ENCODE measurements at places on chromosomes 5 and 9. TPM values are rescaled to one million over a fixed set of nuclear protein-coding genes. Genes with fewer than 3 reads are reported as not detected.

DNA sequence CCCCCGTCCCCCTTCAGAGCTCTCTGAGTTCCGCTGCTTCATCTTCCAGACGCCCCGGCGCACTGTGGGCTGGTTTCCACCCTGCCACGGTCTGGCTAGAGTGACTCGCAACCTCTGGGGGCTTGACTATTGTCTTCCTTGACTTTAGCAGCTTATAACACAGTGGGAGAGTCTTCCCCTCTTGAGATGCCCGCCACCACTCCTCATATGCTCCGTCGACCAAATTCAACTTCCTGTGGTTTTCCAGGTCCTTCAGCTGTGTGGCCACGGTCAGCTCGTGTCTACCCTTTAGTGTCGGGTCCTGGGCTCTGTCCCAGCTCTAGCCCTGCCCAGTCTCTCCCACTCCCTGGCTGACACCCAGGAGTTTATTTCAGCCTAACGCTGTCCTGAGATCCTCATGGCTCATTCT lies 28.2 kb upstream of the NCS1 start:
- DNase-seq, result peak; percentile 67

DNA sequence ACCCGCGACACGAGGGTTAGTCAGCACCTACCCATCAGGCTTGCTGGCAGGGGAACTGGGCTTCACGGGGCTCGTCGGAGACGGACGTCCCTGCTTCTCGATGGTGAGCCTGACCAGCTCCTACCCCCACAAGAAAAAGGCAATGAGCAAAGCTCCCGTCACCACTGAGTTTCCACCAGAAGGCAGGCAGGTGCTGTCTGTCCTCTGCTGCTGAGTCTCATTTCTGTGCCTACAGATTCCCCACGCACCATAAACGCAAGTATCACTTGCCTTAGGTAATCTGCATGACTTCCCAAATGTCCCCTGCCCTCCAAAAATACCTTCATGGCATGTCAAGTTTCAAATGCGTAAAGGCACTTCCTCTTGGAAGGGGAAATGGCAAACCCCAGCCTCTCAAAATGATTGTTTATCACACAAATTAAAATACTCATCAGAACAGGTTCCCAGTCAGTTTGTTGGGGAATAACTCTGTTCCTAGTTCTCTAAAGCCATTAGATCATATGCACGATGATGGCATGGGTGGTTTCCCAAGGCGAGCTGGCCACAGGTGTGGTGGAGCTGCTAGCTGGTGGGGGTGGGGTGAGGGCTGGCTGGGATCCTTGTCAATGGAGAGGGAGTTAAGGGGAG lies 85.0 kb downstream of the PRRT1B start:
- DNase-seq, result no peak

DNA sequence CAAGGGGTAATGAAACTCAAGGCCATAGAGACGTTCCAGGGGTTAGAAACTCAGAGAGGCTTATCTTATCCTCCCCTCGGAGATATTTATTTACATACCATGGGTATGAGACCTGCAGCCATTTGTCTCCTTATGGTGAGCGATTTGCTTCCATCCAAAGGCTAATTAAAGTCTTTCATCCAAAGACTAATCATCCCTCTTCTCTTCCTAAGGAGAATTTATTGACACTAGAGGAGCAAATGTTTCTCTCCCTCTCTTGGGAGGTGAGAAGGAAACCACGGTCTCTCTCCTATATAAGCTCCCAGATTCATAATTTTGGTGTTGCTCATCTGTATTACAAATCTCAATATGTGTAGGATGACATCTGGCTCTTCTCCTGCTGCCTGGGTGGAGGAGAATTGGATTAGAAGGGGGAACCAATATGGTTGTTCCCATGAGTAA lies 31.0 kb upstream of the RPS23 start:
- no peak for DNase-seq

DNA sequence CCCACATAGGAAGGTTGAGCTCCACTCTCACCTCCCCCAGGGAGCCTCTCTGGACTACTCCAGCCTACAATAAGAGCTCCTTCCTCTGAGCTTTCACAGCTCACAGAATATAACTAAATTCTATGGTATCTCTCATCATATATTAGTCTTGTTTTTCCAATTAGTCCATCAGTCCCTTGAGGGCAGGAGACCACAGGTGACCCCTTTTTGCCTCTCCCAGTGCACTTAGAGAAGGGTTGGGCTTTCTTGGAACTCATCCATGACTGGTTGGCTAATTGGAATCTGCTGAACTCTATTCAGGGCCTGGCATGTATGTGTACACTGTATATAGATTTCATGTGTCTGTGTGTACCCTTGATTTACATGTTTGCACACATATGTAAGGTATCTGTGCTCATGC lies 50.4 kb upstream of the ARAP3 start:
- no peak for DNase-seq

DNA sequence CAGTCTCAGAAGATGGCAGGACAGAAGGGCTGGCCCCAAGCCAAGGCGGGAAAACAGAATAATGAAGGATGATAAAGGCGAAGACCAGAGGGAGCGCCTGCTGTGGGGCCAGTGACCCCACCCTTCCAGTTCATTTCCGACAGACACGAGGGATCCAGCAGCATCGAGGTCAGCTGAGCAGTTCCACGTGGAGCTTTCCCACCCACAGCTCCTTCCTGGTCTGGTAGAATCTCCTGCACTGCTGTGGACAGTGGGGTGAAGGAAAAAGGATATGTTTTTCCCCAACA lies 265.9 kb upstream of the VLDLR start:
- DNase-seq, result no peak

GRCh38 chr9:29769019-29769418 lies 2195.7 kb upstream of the C9orf72 start:
- no peak for DNase-seq

DNA sequence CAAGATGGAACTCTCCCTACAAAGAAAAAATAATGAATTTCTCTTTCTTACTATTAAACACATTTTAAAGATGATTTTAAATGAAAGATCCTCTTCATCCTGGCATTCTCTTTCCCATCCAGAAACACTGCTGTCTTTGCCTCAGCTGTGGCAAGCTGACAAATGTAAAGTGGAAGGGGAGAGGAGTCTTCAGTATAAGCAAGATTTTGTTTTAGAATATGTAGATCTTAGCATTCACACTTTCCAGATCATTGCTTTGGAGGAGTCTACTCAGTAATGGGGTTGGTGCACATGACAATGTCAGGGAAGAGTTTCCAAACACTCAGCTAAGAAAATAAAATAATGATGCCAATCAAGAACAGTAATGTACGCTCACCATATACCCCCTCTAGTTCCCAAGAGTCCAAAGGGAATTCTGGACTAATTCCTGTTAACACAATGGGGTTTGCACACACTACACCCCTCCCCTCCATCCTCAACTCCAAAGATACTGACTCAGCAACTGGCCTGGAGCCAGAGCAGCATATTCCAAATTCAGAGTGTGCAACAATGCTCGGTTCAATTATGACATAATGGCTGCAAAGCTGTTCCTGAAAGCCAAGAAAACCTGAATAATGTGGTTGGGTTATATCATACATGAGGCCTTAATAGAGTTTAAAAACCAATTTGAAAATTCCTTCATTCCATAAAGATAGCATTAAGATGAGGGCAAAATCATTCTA lies 4.6 kb downstream of the C5orf63 start:
- peak; percentile 42 for DNase-seq

Gene TMOD1
- total RNA-seq, result 149 TPM

Gene QRFP
- total RNA-seq, result not detected
